ENCODE measurements at places on chromosomes 11 and 22. TPM values are rescaled to one million over a fixed set of nuclear protein-coding genes. Genes with fewer than 3 reads are reported as not detected.

Gene APOA4
- total RNA-seq = not detected

Gene SHISAL1
- total RNA-seq = 5.8 TPM

Gene MYBPC3
- total RNA-seq = 0.08 TPM

Gene TRIOBP
- total RNA-seq = 29.2 TPM
